ENCODE measurements at places on chromosomes 12 and 14.

DNA sequence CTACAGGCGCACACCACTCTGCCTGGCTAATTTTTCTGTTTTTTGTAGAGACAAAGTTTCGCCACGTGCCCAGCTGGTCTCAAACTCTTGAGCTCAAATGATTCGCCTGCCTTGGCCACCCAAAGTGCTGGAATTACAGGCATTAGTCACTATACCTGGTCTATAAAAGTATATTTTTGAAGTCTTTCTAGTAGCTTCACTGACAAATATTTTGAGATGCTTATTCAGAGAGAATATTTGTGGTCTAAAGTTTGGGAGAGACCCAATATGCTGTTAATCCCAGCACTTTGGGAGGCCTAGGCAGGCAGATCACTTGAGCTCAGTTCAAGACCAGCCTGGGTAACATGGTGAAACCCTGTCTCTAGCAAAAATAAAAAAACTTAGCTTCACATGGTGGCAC, 22.0 kb upstream of the PPP1R12A start:
- no peak for DNase-seq

GRCh38 chr12:51771008-51771407, 77.5 kb downstream of the FIGNL2 start:
- no peak for DNase-seq

GRCh38 chr12:18165422-18165871, 75.5 kb upstream of the RERGL start:
- peak; percentile 13 for DNase-seq

- no peak for DNase-seq
These were observed 60.0 kb downstream of the PTPRB start for GRCh38 chr12:70577283-70577634.

DNA sequence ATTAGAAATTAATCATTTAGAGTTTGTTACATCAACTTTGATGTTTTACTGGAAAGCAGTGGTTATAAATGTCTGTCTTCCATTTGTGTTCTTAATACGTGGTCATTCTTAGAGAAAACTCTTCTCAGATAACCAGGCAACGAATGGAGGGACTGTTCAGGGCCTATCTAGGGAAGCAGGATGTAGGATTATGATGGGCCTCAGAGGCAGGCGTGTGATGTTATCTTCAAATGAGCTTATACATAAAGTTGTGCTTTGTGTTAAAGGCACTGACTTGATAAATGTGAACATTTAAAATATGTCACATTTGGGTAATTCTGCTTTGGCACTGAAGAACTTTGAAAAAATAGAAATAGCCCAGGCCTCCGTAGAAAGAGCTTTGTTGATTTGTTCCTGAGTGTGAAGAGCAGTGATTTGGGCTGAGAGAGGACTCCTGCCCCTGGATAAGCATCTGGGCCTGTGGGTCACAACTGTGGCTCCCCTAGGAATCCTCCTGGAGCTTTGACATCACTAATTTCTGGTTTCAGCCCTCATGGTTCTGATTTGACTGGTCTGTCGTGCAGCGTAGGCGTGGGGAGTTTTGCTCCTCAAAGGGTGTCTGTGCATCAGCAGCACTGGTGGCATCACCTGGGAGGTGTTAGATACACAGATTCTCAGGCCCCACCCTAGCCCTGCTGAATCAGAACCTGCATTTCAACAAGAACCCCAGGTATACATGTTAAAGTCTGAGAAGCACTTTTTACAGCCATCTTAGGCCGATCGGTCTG, 55.4 kb downstream of the SAMD4A start:
- DNase-seq, result no peak

- DNase-seq, result no peak
These were observed 52.2 kb downstream of the CKAP4 start for GRCh38 chr12:106195621-106196027.

DNA sequence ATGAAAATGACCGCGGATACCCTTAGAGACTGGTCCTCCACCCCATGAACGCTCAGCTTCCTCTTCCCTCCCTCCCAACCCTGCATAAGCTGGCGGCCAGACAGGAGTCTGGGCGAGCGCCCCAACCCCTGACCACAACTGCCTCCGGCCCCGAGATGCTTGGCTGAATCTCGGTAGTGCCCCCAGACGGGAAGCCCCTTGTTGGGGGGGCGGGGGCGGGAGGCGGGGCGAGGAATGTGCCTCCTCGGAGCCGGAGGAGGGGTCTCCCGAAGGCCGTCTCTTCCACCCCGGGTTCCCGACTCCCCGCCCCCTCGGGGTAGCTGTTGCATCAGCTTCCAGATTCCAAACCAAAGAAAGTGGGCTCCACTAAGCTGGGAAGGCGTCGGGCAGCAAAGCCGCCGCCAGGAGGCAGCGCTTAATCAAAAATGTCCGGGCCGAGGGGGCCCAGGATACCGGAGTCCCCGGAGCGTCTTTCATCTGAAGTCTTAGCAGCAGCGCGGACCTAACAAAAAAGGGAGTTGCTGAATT, 7.1 kb upstream of the MRPL52 start:
- peak; percentile 73 for DNase-seq

DNA sequence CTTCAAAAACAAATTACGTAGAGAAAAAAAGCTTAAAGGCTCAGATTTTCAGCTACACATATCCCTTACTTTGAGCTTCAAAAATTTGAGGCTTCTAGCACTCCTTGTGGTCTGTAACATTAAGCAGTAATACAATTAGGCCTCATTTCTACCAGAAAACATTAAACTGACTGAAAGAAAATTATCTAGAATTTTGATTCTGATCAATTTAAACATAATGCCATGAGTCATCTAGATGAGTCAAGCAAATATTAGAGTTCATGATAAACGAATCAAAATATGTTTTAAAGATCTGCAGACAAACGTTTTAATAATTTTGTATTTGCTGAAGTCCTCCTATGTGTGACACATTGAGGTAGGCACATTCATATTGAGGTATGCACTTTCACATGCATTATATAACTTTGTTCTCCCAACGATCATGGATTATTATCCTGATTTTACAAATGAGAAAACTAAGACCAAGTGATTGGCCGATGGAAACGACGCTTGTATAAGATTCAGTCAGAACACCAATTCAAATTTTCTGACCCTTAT, 4.3 kb downstream of the OSBPL8 start:
- DNase-seq, result no peak

GRCh38 chr12:31853977-31854376, 105.2 kb upstream of the RESF1 start:
- no peak for DNase-seq

DNA sequence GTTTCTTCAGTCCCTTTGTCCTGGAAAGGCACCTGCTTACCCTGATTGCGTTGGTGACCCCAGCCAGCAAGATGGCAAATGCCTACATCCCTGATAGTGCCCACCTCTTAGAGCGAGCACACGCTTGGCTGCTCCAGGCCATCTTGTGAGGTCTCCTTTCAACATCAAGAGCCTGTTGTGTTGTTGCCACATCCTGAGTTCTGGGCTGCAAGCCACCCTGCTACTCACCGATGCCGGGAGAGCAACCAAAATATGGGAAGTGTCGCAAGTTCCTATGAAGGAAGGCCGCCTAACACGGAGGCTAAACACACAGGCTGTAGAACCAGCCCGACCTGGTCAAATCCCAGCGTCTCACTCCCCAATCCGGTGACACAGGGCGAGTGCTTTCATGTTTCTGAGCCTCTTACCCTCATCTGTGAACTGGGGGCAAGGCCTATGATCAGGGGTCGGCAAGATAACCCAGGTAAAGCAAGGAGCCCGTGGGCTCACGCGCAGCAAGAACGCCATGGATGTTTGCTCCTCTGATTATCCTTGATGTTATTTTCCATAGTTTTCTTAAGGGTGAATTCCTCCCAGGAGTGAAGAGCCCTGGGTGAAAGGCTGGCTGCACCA, 98.4 kb downstream of the LGMN start:
- DNase-seq, result no peak
